GM23248 (cell line): ENCODE measurements at places on chromosomes 5 and 9. TPM values are rescaled to one million over a fixed set of nuclear protein-coding genes. Genes with fewer than 3 reads are reported as not detected.

DNA sequence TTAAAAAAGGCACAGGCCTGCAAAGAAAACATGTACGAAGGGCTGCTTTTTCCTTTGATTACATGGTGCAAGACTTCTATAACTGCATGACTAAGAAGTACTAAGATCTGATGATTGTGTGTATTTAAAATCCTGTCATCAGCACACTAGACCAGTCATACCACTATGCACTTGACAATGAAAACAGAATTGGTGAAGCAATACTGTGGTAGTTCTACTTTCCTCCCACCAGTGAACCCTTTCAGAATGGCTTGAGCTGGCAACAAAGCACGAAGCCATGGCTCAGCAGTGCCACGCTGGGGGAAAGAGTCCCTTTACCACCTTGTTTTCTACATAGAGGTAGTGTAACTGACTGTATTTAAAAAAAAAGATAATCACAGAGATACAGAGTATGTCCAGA, 49.0 kb upstream of the POU5F2 start:
- peak; percentile 72 for DNase-seq

GRCh38 chr5:179275941-179276837, 69.1 kb downstream of the ADAMTS2 start:
- peak; percentile 99 for DNase-seq

- DNase-seq, result no peak
Measured at GRCh38 chr5:137113939-137114338, 385.2 kb downstream of the SPOCK1 start.

- DNase-seq, result peak; percentile 47
Measured at GRCh38 chr5:94893412-94894135, 275.1 kb downstream of the SLF1 start.

The ZNF618 gene
- total RNA-seq, result 2.3 and 3.9 TPM in 2 replicates

The OR1J2 gene
- 0.22 TPM in 1 of 2 replicates, not detected in the other for total RNA-seq

- DNase-seq, result no peak
Measured at GRCh38 chr9:113912816-113913215, 36.7 kb downstream of the ZNF618 start.

DNA sequence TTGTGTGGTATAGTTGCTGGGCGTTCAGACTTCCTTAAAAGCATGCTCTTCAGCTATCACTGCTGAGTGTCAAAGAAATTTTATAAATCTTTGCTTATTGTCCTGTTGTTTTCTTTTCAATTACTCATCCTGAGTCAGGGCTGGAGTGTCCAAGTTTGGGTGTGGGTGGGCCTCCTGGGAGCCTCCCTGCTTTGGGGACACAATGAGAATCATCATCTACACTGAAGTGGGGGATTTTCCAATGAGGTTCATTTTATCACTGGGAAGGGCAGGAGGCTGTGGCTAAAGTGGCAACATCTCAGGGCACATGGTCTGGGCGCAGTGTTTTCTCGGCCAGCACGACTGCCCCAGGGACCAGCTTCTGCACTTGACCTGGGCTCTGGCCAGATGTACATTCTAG, 19.5 kb downstream of the GFPT2 start:
- DNase-seq, result peak; percentile 90

The PCDHB2 gene
- total RNA-seq, result 4.9 and 8.9 TPM in 2 replicates

- no peak for DNase-seq
Measured at GRCh38 chr5:6342689-6343315, 35.5 kb downstream of the MED10 start.

DNA sequence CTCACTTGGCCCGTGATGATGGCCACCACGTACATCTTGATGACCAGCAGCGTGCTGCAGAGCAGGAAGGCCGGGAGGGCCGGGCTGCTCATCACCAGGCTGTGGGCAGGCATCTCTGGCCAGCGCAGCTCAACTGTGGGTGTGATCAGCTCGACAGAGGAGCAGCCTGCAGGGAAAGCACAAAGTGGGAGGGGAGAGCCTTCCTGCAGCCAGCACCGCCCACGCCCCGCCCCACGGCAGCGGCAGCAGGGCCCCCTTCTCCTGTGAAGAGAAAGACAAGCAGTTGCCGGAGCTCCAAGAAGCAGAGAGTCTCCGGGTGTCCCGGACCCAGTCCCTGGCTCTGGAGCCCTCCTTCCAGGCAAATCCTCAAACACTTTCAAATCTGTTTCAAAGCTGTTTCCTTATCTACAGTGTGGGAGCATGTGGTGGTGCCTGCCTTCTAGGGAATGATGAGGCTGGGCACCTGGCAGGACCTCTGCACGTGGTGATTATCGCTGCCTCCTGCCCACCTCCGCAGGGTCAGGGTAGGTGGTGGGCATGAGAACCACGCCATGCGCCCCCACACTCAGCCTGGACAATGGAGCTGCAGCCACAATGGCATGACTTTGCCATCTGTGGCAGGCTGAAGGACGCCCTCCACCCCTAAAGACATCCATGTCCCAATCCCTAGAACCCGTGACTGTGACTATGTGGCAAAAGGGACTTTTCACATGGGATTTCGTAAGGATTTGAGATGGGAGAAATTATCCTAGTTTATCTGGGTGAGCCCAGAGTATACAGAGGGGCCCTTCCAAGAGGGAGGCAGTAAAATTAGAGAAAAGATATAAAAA, at the start of gene PTGES:
Gene PTGES (minus strand): TSS at position 143 of the 830 bp plus-strand sequence. CDS start 30 bp downstream, at position 113.
- DNase-seq, result peak; percentile 94

The NUTM2G gene
- total RNA-seq, result not detected in 2 replicates

DNA sequence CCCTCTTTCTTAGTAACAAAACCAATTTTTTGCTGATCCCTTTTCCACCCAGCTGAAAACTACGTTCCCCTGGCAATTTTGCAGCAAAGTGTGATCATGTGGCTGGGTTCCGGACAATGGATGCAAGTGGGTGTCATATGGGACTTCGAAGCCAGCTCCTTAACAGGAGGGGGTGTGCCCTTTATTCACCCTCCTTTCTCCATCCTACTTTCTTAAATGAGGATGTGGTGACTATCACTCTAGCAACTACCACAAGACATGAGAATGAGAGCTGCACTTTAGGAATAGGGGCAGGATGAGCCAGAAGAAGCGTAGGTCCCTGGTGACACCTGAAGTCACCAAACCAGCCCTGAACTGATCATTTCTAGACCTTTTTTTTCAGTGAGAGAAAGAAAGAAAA, 58.9 kb downstream of the IRF1 start:
- no peak for DNase-seq

The SPAG8 gene
- total RNA-seq, result 0.76 and 0.97 TPM in 2 replicates

DNA sequence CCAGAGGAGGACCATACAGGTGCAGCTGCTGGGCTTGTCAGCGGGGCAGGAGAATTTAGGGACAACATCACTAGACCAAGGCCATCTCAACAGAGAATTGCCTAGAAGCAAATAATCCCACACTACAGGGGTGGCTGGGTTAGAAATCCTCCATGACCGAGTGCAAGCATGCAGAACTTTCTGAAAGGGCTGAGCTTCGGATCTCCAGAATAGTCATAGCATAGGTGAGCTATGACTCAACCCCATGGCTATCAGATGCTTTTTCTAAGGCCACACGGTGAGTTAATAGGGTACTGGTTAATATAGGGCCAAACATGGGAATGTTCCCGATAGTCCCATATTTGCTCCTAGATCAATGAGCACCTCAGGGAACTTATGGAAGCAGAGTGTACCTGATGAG, 4.2 kb downstream of the KCNIP1 start:
- no peak for DNase-seq
